ENCODE measurements at places on chromosomes 1 and 21.

GRCh38 chr1:207888652-207889051, 22.3 kb downstream of the CD34 start:
- DNase-seq: no peak

DNA sequence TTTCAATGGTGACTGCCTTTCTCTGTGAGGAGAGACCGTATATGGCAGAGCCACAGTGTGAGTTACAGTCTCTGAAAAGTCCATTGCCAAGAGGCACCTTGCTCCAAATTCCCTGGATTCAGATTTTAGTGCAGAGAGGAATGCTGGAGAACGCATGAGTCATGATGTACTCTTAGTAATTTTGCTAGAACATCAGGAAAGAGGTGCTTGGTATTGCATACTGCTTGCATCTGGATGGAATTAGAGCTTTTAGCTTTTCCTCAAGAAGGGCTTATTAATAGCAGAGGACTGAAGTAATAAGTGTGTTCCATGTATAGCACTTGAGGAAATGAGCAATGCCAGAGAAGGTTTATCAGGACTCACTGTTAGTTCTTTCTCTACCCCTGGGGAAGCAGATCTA, 40.5 kb upstream of the AKT3 start:
- no peak for DNase-seq

DNA sequence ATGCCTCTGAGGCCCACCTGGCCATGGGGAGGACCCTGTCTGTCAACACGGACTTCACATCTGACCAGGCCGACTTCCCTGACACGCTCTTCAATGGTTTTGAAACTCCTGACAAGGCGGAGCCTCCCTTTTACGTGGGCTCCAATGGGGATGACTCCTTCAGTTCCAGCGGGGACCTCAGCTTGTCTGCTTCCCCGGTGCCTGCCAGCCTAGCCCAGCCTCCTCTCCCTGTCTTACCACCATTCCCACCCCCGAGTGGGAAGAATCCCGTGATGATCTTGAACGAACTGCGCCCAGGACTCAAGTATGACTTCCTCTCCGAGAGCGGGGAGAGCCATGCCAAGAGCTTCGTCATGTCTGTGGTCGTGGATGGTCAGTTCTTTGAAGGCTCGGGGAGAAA, 101.8 kb downstream of the ADARB1 start:
- DNase-seq: no peak

DNA sequence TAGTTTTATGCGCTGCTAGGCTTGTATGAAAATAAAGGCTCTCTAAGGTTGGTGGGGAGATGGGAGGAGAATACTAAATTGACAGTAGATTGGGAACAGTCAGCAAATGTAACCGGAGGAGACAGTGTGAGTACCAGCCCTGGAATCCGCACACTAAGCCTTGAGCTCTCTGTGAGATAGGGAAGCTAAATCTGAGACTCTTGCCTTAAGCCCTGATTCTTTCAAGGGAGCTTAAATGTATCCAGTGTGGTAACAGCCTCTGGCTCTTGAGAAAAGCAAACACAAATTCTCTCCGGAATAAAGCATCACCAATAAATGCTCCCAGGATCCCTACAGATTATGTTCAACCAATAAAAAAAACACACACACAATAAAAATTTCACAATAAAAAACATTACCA, 33.0 kb upstream of the PDPN start:
- DNase-seq: no peak

DNA sequence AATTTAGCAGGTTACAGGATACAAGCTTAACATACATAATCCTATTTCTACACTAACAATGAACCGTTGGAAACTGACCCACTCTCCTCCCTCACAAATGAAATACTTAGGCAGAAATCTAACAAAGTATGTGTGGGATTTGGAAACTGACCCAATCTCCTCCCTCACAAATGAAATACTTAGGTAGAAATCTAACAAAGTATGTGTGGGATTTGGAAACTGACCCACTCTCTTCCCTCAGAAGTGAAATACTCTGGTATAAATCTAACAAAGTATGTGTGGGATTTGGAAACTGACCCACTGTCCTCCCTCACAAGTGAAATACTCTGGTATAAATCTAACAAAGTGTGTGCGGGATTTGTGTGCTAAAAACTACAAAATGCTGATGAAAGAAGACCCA, 60.3 kb downstream of the TRAF5 start:
- no peak for DNase-seq

DNA sequence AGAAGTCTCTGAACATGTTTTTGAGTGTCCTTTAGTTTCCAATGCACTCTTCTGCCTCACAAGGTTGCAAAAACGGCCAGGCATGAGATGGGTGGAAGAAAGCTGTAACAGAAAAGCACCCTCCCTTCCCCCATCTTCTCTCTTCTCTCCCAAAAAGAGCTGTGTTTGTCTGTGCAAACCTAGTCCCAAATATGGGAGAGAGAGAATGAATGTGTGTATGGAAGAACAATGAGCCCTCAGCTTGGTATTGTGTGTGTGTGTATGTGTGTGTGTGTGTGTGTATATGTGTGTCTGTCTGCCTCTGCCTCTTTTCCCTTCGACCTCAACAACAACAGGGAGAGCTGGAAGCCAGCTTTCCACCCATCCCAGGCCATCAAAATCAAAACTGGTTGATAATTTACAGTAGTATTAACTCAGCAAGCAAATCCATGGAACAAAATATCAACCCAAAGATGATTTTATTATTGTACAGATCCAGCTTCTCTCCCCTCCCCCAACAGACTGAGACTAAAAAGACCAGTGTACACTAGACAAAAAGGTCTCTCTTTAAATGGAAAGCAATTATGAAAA, 1.8 kb downstream of the RERE start:
- DNase-seq: no peak

DNA sequence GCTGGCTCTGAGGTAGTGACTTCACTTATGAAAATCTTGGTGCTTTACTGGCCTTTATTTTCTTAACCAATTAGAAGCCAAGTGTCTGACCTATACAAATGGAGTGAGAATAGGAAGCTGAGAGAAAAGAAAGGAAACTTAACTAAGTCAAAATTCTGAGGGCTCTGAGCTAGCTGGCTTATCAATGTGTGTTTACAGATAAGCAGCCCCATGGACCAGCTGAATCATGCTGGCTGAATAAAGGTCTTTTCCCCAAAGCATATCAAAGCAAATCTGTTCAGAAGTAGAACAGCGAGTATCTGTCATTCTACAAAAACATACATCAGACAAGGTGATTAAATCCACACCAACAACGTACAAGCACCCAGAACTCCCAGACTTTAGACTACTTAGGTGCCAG, 117.2 kb downstream of the BRINP2 start:
- no peak for DNase-seq

GRCh38 chr1:1761504-1762376, 16.5 kb downstream of the NADK start:
- no peak for DNase-seq

DNA sequence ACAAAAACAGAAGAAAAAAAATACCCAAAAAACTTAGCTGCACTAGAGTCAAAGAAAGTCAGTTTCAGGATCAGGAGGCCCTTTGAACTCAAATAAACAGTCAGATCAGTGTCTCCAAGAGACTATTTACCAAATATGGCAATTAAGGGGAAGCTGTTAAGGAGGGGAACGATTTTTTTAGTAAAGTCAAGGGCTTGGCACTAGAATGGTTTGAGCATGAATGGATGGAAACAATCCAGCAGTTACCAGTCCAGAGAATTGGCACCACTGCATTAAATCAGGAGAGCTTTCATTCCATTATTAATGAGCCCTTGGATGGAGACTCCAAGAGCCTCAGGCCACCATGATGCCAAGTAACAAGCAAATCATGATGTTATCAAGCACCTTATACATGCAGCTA, 7.2 kb downstream of the TRAPPC3 start:
- DNase-seq: no peak

- DNase-seq: no peak
Observed at GRCh38 chr1:42737986-42738677, 1.9 kb downstream of the CLDN19 start.

GRCh38 chr1:232978091-232978634, 27.8 kb downstream of the NTPCR start:
- DNase-seq: peak; percentile 11

DNA sequence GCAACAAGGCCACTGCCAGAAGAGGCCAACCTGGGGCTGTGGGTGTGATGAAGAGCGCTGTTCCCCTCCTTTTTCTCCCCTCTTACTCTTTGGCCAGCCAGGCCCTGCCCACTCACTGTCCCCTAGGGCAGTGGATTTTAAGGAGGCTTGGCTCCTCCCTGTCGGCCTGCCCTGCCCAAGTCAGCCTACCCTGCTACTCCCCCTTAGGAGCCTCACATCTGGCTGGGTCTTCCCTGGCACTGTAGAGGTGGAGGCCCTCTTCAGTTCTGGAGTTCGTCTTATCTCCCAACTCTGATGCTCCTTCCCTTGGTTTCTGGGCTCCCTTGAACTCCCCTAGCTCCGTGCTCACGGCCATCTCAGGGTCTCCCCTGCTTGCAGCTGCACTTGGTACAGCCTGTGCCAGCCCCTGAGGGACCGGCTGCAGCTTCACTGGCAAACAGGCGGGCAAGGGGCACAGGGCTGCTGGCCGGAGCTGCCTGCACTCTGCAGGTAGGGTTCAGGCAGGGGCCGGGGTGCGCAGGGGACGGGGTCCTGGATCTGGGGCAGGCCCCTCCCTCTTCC, 4.0 kb downstream of the AMPD2 start:
- DNase-seq: no peak

DNA sequence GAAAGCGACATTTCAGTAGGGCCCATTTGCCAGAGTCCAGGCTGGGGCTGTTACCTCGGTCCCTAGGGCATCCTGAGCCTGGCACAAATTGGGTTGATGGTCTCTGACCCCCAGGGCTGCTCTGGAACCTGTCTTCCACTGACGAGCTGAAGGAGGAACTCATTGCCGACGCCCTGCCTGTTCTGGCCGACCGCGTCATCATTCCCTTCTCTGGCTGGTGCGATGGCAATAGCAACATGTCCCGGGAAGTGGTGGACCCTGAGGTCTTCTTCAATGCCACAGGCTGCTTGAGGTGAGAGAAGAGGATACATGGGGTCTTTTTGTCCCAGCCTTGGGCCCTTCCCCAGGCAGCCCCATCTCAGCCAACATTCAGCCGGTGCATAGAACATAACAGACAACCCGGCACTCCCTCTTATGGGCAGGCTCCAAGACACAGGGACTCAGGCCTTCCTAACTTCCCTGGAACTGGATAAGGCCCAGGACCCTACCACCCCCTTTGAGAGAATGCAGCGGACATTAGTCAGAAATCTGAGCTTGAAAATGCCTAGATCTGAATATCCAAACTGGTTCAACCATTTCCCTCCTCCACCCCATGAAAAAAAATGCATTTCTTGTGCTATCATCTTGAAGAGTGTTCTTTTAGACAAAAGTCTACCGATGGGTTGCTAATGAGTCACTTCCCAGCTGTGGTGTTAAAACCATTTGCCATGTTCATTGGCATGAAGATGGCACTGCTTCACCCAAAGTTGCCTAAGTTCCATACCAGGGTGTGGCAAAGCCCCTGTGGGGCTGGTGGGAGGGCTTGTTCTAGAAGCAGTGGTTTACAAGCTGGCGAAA, 35.4 kb downstream of the PKP1 start:
- no peak for DNase-seq

GRCh38 chr1:37448185-37448584, 26.2 kb upstream of the ZC3H12A start:
- DNase-seq: no peak

GRCh38 chr1:110541906-110542395, 23.0 kb upstream of the KCNA10 start:
- no peak for DNase-seq

GRCh38 chr1:152926091-152926490, 17.7 kb downstream of the IVL start:
- no peak for DNase-seq

GRCh38 chr21:29647353-29647781, 292.4 kb downstream of the GRIK1 start:
- DNase-seq: no peak

- peak; percentile 66 for DNase-seq
Observed at GRCh38 chr1:41670217-41670957, 185.9 kb upstream of the EDN2 start.

DNA sequence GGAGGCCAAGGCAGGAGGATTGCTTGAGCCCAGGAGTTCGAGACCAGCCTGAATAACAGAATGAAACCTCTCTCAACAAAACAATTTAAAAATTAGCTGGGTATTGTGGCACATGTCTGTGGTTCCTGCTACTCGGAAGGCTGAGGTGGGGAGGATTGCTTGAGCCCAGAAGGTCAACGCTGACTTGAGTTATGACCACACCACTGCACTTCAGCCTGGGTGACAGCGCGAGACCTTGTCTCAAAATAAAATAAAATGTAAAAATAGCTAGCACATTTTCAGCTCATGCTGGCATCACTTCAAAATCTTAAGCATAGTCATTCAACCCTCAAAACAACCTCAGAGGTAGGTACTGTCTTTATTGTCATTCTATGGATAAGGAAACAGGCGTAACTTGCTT, 6.4 kb downstream of the JAK1 start:
- no peak for DNase-seq

- no peak for DNase-seq
Observed at GRCh38 chr21:36783612-36784374, 84.9 kb downstream of the SIM2 start.

- DNase-seq: no peak
Observed at GRCh38 chr1:233584931-233585330, 29.0 kb upstream of the KCNK1 start.

- no peak for DNase-seq
Observed at GRCh38 chr1:48591181-48591580, 119.2 kb upstream of the SPATA6 start.

DNA sequence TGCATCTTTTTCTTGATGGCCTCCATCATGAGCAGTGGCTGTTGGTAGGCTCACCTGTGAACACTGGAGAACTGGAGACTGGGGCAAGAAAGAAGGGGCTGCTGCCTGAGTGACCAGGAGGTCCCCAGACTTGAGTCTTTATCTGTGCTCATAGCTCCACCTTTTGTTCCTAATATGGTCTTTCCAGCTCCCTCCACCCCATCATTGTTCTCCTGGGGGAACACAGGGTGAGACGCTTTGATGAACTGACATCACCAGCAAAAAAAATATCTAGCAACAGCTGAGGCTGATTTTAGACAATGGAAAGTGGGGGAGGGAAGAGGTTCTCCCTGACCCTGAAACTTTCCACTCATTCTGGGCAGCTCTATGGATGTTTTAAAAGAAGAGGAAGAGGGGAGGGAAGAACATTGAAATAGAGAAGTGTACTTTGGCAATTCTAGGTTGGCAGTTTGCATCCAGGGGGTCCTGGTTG, at the start of gene TPM3:
Gene TPM3 (minus strand): TSS at position 111 of the 472 bp plus-strand sequence. CDS start 82 bp downstream, at position 29.
- DNase-seq: no peak

DNA sequence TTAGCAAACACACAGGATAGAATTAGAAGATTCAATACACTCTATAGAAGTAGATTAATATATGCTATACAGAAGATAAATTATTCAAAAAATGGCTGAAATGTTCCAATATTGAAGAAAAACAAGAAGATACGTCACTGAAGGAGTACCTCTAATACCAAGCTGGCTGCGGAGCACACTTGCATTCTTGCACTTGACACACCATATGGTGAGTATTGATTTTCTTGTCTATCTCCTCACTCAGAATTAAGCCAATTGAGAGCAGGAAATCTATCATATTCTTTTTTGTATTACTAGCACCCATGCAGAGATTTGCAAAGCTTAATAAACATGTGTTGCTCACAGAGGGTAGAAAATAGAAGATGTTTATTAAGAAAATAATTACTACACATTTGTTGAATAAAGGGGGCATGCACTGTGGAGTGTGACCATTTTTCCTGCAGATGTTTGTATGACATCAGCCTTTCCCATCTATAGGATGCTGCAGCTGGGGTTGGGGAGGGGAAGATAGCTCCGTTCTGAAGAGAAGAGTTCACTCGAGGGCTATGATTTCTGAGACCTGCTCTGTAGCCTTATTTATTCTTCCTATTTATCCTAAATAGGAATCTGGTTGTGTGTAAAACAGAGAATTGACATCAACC, 318.1 kb downstream of the HHIPL2 start:
- no peak for DNase-seq
